ENCODE measurements at places on chromosomes 12 and 14.

DNA sequence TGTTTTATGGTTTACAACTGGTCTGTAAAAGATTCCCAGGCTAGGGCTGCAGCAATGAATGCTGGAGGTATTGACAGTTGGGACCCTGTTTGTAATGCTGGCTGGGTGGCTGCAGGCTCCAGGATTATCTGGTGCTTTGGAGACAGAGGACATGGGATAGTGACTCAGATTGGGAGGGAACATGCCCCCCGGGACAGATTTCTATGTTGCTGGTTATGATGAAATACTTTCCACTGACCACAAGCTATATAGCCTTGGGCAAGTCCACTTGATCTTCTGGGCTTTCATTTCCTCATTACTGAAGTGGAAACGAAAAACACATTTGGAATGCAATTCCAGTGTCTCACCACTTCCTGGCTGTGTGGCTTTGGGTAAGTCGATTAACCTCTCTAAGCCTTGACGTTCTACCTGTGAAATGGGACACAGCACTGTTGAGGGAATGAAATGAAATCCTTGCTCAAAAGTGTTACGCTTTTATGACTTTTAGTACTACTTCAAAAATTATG lies 6.3 kb upstream of the TPCN1 start:
- DNase-seq, result no peak

DNA sequence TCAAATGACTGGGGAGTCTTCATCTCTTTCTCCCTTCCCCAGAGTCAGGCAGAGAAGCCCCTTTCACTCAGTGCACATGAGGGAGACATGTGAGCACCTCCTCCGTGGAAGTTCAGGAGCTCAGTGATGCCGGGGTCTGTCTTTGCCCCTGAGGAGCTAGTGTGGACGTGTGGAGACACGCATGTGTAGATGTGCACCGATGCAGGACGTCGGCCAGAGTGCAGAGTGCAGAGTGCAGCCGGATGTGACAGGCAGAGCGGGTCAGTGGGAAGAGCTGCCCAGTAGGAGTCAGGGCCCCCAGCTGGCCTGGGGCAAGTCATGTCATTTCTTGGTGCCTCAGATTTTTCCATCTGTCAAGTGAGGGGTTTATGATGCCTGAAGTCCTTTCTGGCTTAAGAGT lies 20.7 kb downstream of the TSPAN9 start:
- DNase-seq, result no peak

DNA sequence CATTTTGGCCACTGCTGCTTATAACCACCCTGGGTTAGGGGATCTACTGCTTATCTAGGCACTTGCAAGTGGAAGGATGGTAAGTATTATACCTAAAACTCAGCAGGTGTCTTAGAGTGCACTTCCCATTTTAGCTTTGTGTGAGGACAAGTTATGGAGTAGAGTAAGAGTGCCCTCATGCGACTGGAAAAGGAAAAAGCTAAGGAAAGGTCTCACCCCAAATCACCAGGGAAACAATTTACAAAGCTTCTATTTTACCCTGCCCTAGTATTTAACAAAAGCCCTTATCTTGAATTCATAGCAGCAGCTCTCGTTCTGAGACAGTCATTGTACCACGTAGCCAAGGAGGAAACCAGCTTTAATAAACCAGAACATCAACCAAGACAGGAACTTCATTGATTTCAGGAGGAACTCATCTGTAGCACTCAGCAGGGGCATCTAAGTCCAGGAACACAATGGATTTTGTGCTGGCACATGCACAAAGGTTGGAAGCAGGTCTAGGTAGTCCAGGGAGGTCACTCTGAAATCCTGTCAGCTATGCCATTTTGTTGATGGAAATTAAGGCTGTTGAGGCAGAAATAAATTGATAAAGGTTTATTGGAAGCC lies 2.9 kb downstream of the RDH12 start:
- peak; percentile 50 for DNase-seq

DNA sequence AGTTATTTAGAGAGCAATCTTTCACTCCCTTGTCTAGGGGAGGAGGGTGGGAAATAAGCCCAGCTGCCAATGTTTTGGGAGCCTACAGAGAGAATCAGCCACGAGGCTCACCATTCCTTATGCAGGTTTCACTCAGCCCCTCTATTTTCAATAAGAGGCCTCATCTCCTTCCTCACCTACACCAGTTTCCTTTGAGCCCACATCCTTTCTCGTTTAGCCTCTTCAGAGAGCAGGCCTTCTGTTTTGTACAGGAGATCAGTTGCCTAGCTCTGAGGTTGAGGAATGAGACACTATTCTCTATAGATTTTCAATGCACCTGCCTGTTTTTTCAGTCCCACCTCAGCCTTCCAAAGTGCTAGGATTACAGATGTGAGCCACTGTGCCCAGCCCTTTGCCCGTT lies 17.9 kb downstream of the SNAPC1 start:
- DNase-seq, result no peak

- DNase-seq, result no peak
These were observed 6.0 kb upstream of the RNASE6 start for GRCh38 chr14:20775043-20775442.

GRCh38 chr12:30437044-30437443 lies 258.6 kb downstream of the IPO8 start:
- DNase-seq, result no peak

DNA sequence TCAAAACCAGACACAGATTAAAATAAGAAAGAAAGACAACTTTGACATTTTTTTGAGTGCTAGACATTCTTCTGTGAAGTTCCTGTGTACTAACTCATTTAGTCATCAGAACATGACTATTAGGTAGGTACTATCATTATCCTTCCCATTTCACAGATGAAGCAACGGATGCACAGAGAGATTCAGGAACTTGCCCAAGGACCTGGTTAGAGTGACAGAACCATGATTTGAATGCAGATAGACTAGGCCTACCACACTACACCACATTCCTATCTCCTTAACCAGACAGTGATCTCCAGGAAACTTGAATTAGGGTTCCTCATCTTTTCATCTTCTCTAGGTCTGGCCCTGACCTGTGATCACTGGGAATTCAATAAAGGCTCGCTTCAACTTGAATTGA lies 54.4 kb upstream of the MED13L start:
- DNase-seq, result no peak

- DNase-seq, result no peak
These were observed 294.1 kb downstream of the SEC23A start for GRCh38 chr14:38808734-38809455.

DNA sequence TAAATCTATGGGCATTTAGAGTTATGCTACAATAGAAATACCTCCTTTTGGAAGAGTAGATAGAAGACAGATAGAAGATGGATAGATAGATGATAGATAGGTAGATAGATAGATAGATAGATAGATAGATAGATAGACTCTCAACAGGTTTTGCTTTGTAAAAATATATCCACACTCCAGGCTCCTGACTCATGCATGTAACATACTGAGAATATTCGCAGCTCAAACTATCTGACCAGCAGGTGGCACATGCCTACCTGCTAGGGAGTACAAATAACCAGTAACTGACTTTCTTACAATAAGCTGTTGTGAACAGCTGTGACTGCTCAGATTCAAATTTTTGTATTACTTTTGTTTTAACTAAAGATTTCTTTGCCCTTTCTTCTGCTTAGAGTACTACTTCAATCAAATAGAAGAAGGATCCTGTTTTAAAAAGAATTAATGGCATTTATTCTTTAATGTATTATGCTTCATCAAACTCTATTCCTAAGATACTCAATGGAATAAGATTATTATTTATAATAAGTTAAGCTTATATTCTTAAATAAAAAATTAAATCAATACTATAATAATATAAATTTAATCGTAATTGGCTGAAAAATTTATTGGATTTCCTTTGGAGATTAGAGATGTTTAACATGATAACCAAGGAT lies 15.8 kb upstream of the CPNE8 start:
- no peak for DNase-seq

- no peak for DNase-seq
These were observed 642.0 kb downstream of the GALC start for GRCh38 chr14:87351007-87351406.

DNA sequence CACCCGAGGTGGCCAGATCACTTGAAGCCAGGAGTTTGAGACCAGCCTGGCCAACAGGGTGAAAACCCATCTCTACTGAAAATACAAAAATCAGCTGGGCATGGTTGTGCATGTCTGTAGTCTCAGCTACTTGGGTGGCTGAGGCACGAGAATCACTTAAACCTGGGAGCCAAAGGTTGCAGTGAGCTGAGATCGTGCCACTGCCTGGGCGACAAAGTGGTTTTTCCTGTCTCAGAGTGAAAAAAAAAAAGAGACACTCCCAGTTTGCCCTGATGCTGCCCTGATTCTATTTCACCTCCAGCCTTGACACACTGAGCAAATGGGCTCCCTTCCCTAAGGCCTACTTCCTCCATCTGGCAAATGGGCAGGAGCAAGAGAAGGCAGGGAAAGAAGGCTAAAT lies 28.5 kb upstream of the PLEK2 start:
- DNase-seq, result no peak

GRCh38 chr14:80346395-80346794 lies 135.1 kb upstream of the DIO2 start:
- DNase-seq, result no peak

DNA sequence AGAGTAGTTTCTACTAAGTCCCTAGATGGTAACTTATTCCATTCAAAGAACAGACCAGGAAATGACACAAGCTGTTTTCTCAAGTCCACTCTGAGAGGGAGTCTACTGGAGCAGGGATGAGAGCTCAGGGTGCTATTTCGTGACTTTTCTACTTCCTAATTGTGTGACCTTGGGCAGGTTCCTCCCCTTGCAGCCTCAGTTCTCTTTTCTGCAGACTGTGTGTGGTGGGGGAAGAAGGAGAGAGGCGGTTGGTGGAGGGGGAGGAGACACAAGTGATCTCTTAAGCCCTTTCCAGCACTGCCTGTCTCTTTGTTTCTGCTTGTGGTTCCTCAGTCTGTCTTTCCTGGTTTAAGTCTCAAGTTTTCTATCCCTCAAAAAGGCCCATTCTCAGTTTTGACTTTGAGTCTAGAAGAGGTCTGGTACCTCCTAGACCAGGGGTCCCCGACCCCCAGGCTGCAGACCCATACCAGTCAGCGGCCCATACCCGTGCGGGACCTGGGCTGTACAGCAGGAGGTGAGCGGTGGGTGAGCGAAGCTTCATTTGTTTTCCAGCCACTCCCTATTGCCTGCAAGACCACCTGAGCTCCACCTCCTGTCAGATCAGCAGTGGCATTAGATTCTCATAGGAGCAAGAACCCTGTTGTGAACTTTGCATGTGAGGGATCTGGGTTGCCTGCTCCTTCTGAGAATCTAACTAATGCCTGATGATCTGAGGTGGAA lies 10.7 kb downstream of the FGF6 start:
- no peak for DNase-seq

- DNase-seq, result no peak
These were observed 41.7 kb downstream of the MIS18BP1 start for GRCh38 chr14:45211295-45211694.

- DNase-seq, result no peak
These were observed 6.8 kb downstream of the CCDC198 start for GRCh38 chr14:57486767-57487379.

DNA sequence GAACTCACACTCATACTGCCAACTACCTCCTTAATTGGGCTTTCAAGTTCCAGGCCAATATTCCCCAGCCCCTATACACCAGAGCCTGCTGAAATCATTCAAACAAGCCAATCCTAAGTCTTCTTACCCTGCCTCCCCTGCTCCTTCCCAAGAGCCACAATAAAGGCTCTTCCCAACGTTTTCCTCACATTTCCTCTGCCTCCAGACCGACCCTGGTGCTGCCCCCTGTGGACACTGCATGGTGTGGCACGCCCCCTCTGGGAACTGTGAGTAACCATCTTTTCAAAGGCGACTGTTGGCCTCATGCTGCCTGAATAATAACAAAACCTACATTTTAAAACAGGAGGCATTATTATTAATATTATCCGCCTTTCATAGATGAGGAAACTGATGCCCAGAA lies 111.6 kb upstream of the NOS1 start:
- DNase-seq, result no peak

DNA sequence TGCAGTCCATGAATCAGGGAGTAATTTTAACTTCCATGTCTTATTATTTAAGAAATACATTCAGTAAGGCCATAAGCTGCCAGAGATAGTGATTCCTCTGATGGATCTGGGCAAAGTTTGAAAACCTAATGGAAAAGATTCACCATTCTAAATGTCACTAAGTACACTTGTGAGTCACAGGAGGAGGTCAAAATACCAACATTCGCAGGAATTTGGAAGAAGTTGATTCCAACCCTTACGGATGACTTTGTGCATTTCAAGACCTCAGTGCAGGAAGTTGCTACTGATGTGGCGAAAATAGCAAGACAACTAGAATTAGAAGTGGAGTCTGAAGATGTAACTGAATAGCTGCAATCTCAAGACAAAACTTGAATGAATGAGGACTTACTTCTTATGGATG lies 69.8 kb downstream of the OSBPL8 start:
- DNase-seq, result no peak

DNA sequence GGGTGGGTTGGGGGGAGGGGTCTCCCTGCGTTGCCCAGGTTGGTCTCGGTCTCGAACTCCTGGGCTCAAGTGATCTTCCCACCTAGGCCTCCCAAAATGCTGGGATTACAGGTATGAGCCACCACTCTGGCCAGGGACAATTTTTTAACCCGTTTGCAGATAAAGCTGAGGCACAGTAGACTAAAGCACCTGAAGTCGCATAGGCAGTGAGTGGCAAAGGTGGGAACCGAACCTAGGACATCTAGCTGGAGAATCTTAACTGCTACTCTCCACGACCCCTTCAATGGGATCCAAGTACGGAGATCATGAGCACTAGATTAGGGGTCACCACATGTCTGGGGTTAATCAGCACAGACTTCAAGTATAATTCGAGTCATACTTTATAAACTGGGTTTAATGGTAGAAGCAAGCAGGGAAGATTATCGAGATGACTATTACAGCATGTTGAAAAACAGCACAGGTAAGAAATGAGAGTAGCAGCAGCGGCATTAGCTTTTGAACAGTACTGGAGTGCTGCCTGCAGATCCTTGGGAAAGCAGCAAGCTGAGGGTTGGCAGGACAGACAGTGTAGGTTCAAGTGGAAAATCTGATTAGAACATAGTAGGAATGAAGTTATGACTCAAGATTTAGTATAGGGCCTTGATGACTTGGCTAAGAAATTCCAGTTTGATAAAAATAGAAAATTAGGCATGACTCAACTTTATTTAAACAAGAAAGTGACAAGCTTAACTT lies 23.9 kb downstream of the NID2 start:
- DNase-seq, result no peak

GRCh38 chr12:91990525-91990924 lies 155.1 kb downstream of the BTG1 start:
- DNase-seq, result no peak

- no peak for DNase-seq
These were observed 4.0 kb downstream of the CRIP2 start for GRCh38 chr14:105478398-105479251.

DNA sequence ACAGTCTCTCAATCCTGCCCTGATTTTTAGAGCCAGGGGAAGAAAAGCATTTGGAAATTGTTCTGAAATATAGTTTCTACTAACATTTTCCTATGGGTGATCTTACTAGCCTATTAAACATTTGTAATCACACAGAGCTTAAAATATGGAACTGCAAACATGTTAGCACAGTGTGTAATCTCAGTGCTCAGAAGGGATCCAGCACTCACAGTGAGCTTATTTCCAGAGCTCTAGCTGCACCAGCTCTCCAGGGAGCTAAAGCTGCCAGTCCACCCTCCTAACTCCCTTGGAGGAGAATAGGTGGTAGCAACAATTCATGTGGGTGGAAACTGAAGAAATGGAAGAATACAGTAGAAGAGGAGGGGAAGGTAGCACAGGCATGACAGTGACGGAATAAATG lies 64.9 kb upstream of the SYT1 start:
- DNase-seq, result no peak
